Mesothelial cell of epicardium (in vitro differentiated cells): ENCODE measurements at places on chromosomes 11 and 22. TPM values are rescaled to one million over a fixed set of nuclear protein-coding genes. Genes with fewer than 3 reads are reported as not detected.

GRCh38 chr11:34984514-34984913 lies 68.1 kb downstream of the PDHX start:
- no peak for DNase-seq

Gene EHBP1L1
- 30.4 to 35.2 TPM (median 33.8 TPM) in 3 replicates for total RNA-seq

Gene KCNK4
- 0.22 to 0.58 TPM (median 0.27 TPM) in 3 replicates for total RNA-seq

Gene ARSA
- total RNA-seq: 45.2 to 51.5 TPM (median 49.9 TPM) in 3 replicates

DNA sequence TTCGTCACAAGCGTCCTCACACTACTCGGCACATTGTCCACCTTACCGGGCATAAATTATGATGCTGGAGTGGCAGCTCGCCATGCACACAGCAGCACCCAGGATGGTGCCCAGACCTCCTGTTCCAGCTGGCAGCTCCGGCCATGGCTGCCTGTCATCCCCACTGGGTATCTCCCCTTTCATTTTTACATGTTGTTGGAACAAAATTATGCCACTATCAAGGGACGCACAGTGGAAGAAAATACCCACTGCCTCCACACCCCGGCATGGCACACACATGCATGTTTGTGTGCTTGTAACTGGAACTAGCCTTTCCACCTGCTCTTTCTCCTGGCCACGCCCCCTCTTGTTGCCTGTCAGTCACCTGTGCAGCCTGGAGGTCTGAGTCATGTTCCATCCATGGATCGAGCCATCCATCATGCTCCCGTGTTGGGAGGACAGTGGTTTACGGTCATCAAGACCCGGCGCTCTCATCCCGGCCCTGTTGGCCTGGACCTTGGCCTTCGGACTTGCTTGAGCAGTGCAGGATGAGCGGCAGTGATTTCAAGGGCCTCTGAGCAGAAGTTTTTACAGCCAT lies 1069.6 kb downstream of the BRD1 start:
- peak; percentile 6 for DNase-seq
